ENCODE measurements at places on chromosomes 2 and 18.

- no peak for DNase-seq
Observed at GRCh38 chr2:228649447-228649846, 468.0 kb upstream of the SPHKAP start.

- no peak for DNase-seq
Observed at GRCh38 chr18:29418136-29418535, 1241.2 kb upstream of the CDH2 start.

DNA sequence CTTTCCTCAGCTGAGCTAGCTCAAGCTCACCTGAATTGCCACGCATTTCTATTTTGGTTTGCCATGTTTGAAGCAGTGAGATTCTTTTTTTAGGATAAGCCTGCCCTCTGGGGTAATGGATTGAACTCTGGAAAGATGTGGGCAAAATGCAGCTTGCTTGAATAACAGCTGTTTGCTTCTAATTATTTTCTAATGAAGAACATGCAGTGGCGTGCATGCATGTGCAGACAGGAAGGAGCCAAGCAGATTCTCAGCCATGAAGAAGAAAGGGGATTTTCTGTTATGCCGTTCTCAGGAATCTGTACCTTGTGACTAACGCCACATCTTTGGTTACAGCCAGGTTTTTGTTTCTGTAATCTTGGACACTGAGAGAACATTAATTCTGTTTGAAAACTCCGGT is 171.2 kb downstream of the ANTXR1 start:
- no peak for DNase-seq

- no peak for DNase-seq
Observed at GRCh38 chr2:197707316-197708213, 2.4 kb downstream of the MARS2 start.

DNA sequence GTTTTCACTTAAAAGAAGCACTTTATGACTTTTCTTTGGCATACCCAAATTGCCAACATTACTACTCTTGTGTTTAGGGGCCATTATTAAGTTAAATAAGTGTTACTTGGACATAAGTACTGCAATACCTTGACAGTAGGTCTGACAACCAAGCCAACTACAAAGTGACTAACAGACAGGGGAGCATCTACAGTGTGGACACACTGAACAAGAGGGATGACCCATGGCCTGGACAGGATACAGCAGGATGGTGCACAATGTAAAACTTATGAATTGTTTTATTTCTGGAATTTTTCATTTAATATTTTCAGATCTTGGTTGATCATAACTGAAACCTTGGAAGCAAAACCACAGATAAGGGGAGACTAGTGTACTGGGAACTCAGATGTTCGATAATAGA is 4.0 kb upstream of the INPP1 start:
- DNase-seq = no peak
